ENCODE measurements at places on chromosomes 1 and 21. TPM values are rescaled to one million over a fixed set of nuclear protein-coding genes. Genes with fewer than 3 reads are reported as not detected.
A peak's percentile ranks its signal among the peaks of the same experiment; 100 is the strongest.

CELA3A gene
- total RNA-seq: not detected

- peak; percentile 54 for DNase-seq
These were observed 382.5 kb upstream of the VAMP3 start for GRCh38 chr1:7388488-7389185.

DNA sequence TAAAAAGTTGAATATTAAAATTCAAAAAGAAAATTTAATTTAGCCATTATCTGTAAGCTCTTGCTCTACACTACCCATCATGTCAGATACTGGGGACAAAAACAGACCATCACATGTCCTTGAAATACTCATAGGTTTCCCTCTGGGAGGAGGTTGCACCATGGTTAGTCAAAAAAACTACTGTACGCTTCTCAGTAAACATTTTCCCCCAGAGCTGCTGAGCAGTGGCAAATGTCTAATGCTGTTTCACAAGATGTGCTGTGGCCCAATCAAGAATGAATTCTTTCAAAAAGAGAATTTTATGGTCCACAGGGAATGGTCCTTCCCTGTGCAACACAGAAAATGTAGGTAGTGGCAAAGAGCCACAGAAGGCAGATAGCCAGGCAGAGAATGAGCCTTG is 6.1 kb downstream of the SLC25A24 start:
- DNase-seq: no peak

DNA sequence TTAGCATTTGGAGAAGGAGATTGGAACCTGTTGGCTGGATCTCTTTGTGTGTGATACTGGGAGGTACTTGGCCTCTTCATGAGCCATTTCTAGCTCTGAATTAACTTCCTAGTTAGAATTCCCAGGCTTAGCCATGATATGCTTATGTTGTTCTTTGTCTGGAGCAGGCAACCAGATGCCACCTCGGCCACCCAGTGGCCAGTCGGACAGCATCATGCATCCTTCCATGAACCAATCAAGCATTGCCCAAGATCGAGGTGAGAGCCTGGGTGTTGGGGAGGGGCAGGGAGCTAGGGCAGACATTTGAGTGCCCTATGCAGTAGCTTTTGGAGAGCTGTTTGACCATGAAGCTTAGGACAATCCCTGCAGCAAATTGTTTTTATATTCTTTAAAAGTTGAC is 26.5 kb upstream of the PIGV start:
- no peak for DNase-seq

PEAR1 gene
- 1.9 TPM for total RNA-seq
